ENCODE measurements at places on chromosomes 4 and X.

GRCh38 chrX:7088968-7089615 lies 58.4 kb upstream of the STS start:
- DNase-seq = no peak

DNA sequence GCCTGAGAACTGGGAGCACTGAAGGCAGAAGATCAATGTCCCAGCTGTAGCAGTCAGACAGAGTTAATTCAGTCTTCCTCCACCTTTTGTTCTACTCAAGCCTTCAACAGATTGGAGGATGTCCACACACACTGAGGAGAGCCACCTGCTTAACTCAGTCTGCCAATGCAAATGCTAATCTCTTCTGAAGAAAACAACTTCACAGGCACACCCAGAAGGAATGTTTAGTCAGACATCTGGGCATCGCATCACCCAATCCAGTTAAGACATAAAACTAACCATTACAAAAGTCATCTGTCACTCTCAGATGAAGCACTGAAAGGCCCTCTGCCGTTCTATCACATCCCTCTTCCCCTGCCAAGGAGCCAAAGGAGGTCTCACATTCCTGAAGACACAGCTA lies 173.7 kb downstream of the CENPC start:
- DNase-seq = no peak

DNA sequence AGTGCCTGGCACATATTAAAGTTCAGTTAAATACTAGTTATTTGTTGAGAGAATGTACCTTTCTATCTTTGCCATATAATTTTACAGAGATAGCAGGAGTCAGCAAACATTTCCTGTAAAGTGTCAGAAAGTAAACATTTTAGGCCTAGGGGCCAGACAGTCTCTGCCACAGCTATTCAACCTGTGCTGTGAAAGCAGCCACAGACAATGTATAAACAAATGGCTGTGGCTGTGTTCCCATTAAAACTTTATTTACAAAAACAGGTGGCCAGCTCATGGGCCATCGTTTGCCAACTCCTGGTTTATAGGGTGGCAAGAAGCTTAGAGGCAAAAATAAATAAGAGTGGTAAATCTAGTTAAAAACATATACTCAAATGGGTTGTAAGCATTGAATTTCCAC lies 34.0 kb upstream of the BRS3 start:
- no peak for DNase-seq

GRCh38 chr4:150773729-150774449 lies 191.9 kb downstream of the MAB21L2 start:
- DNase-seq = no peak

DNA sequence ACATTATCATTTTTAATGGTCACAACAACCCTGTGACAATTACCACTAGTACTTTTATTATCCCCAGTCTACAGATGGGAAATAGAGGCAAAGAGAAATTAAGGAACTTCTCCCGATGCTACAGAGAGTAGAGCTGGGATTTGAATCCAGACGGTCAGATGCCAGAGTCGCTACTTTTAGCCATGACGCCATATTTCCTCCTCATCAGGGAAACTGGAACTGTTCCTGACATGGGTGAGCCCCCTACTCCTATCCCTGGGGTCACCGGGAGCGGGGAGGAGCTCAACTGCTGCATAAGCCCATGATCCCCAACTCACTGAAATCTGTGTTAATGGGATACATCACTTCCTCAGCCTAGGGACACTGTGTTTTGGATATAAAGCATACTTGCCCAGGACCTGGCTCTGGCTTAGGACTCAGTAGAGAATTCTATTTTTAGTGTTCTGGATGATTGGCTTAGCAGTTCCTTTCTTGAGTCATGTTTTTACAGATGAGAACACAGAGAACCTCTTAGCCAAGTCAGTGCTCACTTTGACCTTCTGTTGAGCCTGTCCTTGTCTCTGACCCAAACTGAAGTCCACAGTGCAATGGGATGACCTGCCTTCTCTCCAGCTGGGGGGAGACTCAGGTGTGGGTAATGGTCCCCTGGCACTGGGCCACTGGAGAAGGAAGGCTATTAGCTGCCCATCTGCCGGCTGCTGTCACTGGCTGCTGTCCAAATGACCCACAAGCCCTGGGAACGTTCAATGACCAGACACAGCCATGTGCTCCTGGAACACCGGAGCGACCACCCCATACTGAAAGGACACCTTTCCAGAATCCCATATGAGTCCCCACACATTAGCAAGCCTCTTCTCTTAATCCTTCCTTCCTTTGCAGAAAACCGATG lies 90.8 kb upstream of the SHISA3 start:
- no peak for DNase-seq

GRCh38 chrX:22325096-22325495 lies 52.4 kb downstream of the CBLL2 start:
- no peak for DNase-seq

GRCh38 chr4:103721251-103721650 lies 1.5 kb upstream of the TACR3 start:
- DNase-seq = no peak

DNA sequence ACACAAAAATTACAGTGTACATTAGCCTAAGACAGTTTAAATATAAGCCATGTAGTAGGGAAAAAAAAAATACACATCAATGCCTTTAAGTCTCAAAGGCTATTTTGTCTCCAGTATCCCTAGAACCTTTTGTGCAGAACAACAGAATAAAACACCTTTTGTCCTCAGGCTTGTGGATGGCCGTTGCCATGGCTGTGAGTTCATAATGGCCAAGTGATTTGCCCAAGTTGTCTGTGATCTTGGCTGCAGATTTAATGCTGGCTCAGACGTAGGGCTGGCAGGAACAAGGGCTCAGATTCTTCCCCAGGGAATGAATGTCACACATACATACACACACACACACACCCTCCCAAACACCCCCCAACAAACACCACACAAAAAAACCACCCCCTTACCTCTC lies 25.3 kb downstream of the GPM6B start:
- DNase-seq = no peak

DNA sequence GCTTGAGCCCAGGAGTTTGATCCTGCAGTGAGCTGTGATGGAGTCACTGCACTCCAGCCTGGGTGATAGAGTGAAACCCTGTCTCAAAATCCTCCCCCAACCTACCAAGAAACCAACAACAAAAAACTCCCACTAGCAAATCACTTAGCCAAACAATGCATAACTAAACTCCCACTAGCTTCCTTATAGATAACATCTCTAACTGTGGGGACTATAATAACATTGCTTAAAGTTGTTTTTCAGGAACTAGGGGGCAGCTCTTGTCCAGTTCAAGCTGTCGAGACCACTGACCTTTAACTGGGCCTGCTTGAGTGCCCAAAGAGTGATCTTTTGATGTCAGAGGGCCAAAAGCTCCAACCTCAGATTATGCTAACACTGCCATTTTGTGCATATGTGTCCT lies 81.7 kb downstream of the FREM3 start:
- no peak for DNase-seq

GRCh38 chr4:110514889-110515479 lies 39.0 kb downstream of the ENPEP start:
- DNase-seq = no peak

- DNase-seq = no peak
These were observed 5.7 kb downstream of the PSAPL1 start for GRCh38 chr4:7429069-7429416.

GRCh38 chrX:107683124-107683895 lies 55.0 kb downstream of the PRPS1 start:
- DNase-seq = no peak

GRCh38 chr4:93719552-93719951 lies 109.0 kb upstream of the ATOH1 start:
- no peak for DNase-seq

- DNase-seq = no peak
These were observed 149.7 kb upstream of the MSX1 start for GRCh38 chr4:4709736-4710135.

- no peak for DNase-seq
These were observed 94.7 kb upstream of the GPM6B start for GRCh38 chrX:13911586-13911985.

DNA sequence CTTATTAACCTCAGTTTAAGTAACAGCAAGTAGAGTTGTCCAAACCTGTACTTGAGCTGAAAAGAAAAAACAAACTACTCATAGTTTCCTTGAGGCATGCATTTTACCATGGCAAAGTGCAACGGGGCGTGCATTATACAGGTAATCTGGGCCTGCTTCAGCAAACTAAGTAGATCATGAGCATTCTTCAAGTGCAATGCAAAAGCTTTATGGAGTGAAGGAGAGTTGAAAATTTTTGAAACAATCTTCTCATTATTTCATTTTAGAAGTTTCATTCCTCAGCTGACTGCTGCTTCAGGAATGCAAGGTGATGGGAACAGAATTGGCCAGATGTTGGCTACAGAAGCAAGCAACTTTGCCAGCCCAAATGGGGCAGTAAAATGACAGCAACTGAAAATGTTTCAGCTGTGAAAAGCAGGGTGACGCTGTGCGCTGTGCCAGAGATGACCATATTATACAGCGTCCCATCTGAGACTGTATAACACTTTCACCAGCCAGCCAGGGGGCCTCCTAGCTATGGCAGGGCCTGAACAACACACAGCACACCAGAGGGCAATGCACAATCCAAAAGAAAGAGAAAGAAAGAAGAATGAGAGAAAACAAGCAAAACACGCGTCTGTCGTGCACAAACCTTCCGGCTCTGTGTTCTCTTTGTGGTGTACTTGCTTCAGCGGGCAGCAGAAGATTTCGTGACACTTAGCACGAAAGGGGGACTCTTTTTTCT lies 145.5 kb upstream of the FGF13 start:
- DNase-seq = no peak

DNA sequence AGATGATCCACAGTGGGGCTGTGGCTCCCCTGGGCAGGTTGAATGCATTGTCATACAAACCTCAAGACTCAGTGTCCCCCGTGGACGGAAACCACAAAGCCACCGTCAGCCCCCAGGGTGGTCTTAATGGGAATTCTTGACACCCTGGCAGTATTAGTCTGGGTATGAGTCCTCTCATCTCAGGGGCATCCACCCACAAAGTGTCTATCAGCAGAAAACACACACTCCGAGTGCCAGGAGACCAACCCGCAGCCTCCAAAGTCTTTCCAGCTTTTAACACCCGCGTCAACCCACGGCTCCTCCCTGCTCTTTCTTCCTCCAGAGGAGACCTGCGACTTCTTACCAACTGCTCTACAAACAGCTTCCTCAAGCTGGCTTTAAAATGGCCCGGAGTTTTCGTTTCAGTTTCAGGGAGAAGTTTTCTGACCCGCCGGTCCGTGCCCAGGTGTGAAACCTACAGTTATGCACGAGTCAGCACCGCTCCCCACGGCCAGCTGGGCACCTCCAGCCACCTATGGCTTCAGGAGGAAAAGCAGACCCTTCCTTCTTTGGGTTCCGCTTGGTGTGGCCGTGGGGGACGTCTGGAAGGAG lies 14.4 kb upstream of the ASMTL start:
- no peak for DNase-seq

GRCh38 chr4:1261107-1261928 lies 12.4 kb upstream of the CTBP1 start:
- DNase-seq = no peak

GRCh38 chr4:53098681-53099121 lies 236.6 kb downstream of the RASL11B start:
- no peak for DNase-seq

- DNase-seq = no peak
These were observed 250.5 kb upstream of the PRKX start for GRCh38 chrX:3963980-3964379.

GRCh38 chr4:165060938-165061337 lies 7.3 kb downstream of the TRIM75 start:
- DNase-seq = no peak

DNA sequence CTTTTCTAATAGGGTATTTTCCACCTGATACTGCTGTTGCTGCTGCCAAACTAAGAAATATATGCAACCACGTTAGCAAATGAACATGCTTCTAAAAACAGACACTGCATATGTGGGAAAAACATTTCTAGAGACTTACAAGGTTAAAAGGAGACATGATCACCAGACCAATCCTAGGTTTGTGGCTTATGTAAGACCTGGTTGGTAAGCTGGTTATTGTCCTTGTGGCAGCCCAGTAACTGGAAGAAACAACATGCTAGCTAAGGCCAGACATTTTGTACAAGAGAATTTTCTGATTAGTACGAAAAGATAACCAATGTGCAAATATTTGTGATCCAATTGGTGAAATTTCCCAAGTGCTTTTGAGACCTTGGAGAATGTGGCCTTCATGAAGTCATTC lies 112.0 kb downstream of the AFF2 start:
- no peak for DNase-seq
